ENCODE measurements at places on chromosomes 7 and 10.

- DNase-seq: no peak
Observed at GRCh38 chr7:22686620-22687019, 40.4 kb upstream of the IL6 start.

DNA sequence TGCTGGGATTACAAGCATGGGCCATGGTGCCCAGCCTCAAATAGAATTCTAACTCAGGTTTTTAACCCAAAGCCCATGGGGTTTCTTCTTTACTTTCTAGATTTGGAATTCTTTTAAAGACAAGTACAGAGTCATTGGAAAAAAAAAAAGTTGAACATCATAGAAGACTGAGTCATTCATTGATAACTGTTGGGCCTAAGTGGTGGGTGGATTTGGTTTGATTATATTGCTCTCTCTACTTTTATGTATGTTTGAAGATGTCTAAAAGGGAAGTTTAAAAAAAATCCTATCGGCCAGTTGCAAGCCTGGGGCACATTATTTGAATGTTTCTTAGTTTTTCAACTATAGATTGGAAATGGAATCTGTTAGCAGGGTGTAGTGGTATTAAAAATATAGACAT, 49.7 kb downstream of the INPP5F start:
- DNase-seq: no peak

- no peak for DNase-seq
Observed at GRCh38 chr10:3902809-3903410, 117.9 kb upstream of the KLF6 start.

- DNase-seq: no peak
Observed at GRCh38 chr7:117862378-117862777, 10.9 kb downstream of the CTTNBP2 start.

DNA sequence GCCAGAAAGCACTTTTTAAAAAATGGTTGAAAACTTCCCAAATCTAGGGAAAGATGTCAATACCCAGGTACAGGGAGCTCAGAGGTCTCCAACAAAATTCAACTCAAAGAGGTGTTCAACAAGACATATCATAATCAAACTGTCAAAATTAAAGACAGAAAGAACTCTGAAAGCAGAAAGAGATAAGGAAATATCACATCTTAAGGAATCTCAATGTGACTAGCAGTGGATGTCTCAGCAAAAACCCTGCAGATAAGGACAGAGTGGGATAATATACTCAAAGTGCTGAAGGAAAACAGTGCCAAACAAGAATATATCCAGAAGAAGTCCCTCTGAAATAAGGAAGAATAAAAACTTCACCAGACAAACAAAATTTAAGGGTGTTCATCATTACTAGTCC, 13.0 kb upstream of the GSTK1 start:
- DNase-seq: no peak

GRCh38 chr7:71563276-71563675, 431.3 kb downstream of the GALNT17 start:
- no peak for DNase-seq

- DNase-seq: no peak
Observed at GRCh38 chr10:88715517-88715916, 9.5 kb downstream of the LIPK start.

DNA sequence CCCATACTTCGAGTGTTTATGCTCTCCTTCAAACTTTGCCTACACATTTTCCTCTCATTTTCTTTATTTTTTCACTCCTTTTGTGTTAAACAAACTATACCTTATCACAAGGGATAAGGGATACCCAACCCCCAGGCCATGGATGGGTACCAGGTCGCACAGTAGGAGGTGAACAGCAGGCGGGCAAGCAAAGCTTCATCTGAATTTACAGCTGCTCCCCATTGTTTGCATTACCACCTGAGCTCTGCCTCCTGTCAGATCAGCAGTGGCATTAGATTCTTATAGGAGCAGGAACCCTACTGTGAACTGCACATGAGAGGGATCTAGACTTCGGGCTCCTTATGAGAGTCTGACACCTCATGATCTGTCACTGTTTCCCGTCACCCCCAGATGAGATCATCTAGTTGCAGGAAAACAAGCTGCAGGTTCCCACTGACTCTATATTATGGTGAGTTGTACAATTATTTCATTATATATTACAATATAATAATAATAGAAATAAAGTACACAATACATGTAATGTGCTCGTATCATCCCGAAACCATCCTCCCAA, 28.5 kb downstream of the ZC3HC1 start:
- DNase-seq: no peak

DNA sequence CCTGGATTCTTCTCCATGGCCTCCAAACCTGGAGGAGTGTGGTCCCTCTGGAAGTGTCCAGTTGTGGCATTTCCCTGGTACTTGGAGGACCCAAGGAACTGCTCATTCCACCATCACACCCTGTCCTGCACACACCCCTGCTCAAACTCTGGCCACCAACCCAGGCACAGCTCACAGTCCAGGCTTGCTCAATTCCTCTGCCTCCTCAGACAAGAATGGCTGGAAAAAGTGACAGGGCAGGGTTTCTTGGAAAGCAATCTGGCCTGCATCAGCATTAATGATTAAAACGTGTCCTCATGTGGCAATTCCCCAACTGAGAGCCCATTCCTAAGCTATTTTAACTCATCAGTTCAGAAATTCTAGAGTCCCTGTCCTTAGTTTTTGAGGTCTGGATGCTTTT, 17.2 kb upstream of the TPST1 start:
- DNase-seq: no peak

GRCh38 chr7:40866601-40867000, 731.8 kb downstream of the SUGCT start:
- DNase-seq: no peak

- no peak for DNase-seq
Observed at GRCh38 chr7:116977172-116977571, 23.9 kb downstream of the ST7 start.

- DNase-seq: no peak
Observed at GRCh38 chr7:18497082-18497481, 1.5 kb downstream of the HDAC9 start.

DNA sequence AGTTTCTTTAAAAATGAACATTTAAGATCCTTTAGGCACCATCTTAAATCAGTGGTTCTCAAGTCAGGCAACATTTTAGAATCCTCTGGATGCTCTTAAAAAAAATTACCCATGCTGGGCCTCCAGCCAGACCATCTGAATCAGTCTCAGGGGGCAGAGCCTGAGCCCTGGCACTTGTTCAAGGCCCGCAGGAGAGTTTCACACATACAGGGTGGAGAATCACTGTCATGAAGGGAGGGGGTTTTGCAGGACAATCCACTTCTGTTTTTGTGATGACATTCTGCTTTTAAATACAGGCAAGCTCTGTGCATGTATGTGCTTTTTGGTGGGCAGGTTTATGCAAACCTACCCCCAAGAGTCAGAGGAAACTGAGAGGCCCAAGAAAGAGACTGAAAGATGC, 268.6 kb downstream of the SEC23IP start:
- DNase-seq: no peak

- no peak for DNase-seq
Observed at GRCh38 chr10:81534991-81535390, 340.0 kb upstream of the NRG3 start.

DNA sequence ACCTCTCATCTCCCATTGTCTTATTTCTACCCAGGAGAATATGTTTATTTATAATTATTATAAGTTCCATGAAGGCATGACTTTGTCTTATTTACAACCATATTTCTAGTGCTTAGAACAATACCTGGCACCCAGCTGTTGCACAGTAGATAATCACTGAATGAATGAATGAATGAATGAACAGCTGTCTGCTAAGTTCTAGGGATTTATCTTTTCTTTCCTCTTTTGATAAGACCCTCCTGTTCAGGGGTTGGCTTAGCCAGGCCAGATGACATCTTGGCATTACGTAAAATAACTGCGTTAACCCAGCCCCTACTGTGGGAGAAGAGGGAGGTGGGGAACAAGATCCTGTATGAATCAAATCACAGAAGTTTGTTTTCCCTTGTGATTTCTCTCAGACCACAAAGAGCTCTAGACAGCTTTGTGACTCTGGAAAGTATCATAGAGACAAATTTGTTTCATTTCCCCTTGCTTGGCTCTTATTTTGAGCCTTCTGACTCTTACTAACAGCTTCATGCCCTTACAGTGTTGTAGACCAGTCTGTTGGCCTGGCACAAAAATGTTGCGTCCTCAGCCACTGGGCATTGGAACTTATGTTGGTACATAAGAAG, 8.4 kb downstream of the ZNF862 start:
- DNase-seq: no peak

DNA sequence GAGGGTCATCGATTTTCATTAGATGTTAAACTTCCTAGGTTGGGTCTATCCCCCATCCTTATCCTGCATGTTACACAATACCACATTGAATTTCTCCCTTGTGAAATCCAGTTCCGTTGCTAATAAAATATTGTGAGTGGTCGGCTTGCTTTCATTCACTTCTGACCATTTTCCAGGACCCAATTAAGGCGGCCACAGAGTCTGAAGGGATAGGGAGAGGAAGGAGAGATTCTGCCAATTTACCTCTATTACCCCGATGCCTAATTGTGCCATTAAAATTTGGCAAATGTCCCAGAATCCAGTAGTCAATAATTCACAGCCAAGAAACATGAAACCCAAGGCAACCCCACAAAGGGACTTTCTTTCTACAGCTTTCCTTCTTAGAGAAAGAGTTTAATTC, 129.9 kb downstream of the IPMK start:
- DNase-seq: no peak

- DNase-seq: no peak
Observed at GRCh38 chr7:73831834-73832651, 1.2 kb downstream of the CLDN4 start.

GRCh38 chr7:42745357-42746059, 166.4 kb downstream of the C7orf25 start:
- DNase-seq: peak; percentile 10

DNA sequence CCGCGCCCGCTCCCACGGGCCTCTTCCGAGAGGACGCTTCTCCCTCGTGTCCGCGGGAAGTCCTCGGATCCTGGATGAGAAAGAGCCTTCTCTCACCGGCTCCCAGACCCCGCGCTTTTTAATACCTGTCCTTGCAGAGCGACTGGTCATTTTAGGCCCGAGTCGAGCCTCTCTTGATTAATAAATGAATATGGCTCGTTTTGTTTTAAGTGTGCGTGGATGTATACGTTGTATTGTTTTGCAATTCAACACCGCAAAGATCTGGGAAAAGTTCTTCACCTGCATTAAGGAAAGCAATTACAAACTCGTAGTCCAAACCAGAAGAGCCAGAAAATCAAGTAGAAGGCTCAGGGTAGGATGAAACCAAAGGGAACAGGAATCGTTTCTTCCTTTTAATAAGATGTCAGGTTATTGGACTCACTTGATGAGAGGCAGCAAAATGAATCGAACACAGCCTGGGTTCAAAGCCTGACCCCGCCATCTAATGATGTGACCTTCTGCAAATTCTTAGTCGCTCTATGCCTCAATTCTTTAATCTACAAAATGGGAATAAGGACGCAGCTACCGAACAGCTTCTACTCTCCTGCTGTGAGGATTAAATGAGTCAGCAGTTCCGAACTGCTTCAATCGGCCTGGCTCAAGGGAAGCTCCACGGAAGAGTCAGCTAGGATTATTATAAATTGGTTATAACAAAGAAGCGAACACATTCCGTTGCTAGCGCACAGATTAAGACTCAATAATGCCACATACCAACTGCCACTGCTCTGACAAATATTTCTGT, 277.8 kb upstream of the NEBL start:
- DNase-seq: no peak

DNA sequence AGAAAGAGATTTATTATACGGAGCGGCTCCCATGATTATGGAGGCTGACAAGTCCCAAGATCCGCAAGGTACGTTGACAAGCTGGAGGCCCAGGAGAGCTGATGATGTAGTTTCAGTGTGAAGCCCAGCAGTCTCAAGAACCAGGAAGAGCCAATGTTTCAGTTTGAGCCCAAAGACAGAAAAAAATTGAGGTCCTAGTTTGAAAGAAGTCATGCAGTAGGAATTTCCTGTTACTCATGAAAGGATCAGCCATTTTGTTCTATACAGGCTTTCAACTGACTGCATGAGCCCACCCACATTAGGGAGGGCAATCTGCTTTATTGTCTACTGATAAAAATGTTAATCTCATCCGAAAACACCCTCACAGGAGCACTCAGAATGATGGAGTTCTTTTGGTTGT, 51.5 kb downstream of the CCDC71L start:
- DNase-seq: no peak

GRCh38 chr7:74248156-74248555, 6.0 kb downstream of the RFC2 start:
- DNase-seq: no peak

DNA sequence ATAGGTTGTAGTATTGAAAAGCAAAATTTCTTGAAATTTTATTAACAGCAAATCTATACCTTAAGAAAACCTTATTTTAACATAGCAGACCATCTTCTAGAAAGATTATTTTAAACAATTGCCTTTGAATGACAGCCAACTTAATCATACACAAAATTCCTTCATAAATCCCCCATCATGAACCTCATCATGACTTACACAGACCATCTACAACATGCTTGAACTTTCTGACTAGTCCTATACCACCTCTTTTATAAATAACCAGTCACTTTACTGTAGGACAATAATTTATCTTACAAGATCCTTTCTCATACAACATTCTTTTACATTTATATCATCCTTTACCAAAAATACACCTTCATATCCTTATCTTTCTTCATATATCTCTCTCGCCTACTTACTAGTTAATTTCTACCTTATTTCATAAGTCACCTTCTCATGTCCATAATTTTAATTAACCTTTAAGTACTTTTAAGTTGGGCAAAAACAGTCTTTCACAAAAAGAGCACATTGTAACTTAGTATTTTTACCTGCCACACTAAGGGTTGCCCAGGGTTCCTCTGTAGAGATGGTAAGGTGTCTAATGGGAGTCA, 16.6 kb upstream of the PTN start:
- no peak for DNase-seq

DNA sequence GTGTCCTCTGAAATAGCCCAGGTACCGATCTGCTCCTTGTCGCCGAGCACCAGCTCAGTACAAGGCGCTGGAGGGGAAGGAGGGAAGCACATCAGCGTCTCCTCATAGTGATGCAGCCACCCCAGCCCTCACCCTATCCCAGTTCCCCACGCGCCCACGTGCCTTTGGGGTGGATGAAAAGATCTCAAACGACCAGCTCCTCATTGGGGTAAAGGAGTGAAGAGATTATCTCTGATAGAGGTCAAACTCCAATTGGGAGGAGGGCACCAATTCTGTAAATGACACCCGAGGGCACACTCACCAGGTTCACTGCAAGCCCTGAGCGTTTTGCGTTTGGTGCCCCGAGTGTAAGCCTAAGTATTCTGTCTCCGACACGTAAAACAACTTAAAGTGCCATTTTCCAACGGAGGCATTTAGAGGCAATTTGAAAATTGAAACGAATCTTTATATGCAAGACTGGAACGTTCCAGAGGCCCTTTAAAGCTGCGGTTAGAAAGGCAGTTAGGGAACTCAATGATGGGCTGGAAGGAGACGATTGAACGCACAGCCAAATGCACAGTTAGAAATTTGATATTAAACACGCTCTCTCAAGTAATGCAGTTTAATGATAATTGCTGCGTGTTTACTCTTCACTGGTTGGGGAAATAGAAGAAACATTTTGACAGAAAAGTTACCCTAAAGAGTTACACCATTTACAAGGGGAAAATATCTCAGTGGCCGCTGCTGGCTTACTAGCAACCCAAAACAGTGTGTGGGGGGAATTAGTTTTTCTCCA, 8.9 kb upstream of the EMX2 start:
- DNase-seq: no peak

- DNase-seq: no peak
Observed at GRCh38 chr7:129767120-129768015, 155.8 kb downstream of the NRF1 start.

GRCh38 chr7:81128011-81128410, 209.2 kb upstream of the SEMA3C start:
- DNase-seq: no peak

- DNase-seq: no peak
Observed at GRCh38 chr10:26843736-26844135, 17.0 kb downstream of the ABI1 start.

GRCh38 chr10:11725912-11726311, 16.3 kb upstream of the ECHDC3 start:
- DNase-seq: no peak

All from stimulated activated CD4-positive, alpha-beta T cell treated with anti-CD3 and anti-CD28 coated beads, Interleukin-15, amount 100 ng/mL, for 48 hours (primary cell).